Globus pallidus (tissue), 1 donor: ENCODE measurements at places on chromosomes 4 and X.

GRCh38 chr4:182901337-182901736 is 15.8 kb downstream of the DCTD start:
- DNase-seq = no peak

- peak; percentile 52 for DNase-seq
Observed at GRCh38 chr4:185096032-185096653, 46.9 kb upstream of the SLC25A4 start.

- DNase-seq = no peak
Observed at GRCh38 chr4:87734936-87735335, 64.4 kb upstream of the IBSP start.

DNA sequence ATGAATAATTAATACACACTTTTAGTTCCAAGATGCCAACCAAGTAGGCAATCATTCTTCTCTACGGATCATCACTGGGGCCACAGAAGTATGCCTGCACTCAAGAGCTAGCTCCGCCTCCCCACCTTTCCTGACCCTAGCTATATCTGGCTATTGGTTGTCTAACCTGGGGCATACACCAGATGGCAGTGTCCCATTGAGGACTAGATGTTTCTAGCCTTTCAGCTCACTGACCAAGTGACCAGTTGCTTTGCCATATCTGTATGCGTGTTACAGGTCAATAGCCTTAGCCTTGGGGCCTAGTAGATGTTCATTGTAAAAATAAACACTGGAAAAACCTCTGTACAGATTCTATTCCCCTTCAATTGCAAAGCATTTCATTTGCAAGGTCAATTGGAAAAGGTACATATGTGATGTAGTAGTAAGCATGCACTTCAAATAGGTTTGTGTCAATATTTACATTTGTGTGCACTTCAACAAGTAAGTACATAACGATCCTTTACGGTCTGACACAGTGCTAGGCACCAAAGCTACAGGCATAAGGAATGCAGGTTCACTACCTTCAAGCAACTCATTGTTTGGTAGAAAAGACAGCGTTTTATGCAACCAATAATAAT is 521.7 kb downstream of the PPARGC1A start:
- DNase-seq = no peak

DNA sequence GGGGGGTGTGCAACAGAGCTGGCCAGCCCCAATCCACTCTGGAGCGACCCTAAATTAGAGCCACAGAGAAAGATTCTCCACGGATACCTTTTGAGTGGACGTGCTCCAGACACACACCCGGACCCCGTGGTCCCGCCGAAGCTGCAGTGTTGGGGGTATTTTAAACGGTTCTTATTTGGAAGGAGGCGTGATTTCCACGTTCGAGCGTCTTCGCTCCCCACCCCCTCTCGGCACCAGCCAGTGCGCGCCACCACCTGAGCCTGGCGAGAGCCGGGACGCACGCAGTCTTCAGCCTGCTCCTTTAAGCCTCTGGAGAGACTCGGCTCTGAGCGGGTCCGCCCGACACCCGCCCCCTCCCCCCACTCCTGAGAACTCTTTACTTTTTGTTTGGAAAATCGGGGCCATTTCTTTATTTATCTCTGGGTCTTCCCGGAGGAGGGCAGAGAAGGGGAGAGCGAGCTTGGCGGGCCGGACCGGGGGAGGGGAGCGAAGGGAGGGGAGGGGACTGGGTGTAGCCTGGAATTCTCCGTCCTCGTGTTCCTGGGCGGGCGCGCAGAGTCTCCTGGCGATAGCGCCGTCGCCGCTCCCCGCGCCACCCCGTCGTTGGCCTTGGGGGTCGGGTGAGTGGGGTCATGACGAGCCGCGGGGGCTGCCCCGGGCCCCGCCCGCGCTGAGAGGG is 668 bp upstream of the PTCHD1 start:
- DNase-seq = no peak

DNA sequence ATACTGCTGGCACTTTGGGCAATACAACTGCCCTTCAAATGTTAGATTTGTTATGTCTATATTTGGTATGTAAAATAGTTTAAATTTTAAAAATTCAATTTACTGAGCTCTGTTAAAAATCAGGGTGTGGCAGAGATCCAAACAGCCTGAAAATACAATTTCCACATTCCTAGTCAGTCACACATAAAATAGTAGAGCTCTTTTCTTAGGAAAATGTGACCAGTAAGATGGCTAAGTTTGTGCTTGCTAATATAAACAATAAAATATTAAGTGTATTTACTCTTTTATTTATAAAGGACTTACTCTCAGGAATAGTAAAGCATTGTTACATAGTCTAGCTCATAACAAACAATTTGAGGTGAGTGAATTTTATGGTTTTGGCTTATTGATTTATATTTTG is 200.2 kb downstream of the DKK2 start:
- DNase-seq = no peak

DNA sequence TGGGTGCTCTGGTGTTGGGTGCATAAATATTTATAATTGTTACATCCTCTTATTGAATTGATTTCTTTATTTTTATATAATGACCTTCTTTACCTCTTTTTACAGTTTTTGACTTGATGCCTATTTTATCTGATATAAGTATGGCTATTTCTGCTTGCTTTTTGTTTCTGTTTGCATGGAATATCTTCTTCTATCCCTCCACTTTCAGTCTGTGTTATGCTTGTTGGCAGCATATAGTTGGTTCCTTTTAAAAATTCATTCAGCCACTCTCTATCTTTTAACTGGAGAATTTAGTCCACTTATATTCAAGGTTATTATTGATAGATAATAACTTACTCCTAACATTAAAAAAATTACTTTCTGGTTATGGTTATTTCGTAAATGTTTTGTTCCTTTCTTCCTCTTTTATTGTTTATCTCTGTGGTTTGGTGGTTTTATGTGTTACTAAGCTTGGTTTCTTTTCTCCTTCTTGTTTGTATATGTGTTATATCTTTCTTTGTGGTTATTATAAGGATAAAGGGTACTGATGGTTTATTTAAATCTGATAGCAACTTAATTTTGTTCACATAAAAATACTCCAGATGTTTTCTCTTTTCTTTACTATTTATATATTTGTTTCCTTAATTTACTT is 69.5 kb downstream of the IL15 start:
- DNase-seq = no peak

GRCh38 chr4:156723951-156724668 is 247.5 kb downstream of the PDGFC start:
- no peak for DNase-seq

DNA sequence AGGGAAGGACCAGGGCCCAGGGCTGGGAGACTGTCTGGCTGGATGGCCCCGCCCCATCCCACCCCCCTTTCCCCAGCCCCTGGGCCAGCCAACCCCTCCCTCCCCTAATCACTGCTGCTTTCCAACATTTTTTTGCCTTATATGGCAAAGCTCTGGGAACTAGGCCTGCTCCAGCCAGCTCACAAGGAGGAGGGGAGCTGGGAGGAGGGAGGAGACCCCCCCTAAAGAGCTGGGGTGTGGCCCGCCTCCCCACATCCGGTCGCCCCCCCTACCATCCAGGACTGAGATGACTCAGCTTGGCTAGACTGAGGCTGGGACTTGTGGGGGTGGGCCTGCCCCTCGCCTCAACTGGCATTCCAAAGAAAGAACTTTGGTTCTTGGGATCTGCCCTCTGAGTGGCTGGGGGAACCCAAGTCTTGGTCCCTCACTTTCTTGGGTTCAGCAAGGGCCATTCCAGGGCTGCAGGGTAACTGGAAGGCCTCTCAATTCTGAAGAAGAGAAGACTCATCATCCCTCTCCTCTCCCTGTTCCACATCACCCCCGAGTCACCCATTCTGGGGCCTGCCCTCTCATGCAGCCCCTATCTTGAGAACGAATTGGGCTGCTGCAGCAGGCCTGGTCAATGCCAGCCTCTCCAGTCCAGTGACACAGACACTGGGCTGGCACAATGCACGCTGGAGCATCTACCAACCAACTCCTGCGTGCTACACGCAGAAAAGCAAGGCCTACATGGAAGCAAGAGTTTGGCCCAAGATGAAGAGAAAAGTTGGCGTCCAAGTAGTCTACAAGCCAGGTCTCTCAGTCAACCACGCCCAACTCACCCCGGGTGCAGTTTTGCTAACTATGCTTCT is 4.8 kb downstream of the FLNA start:
- DNase-seq = no peak

DNA sequence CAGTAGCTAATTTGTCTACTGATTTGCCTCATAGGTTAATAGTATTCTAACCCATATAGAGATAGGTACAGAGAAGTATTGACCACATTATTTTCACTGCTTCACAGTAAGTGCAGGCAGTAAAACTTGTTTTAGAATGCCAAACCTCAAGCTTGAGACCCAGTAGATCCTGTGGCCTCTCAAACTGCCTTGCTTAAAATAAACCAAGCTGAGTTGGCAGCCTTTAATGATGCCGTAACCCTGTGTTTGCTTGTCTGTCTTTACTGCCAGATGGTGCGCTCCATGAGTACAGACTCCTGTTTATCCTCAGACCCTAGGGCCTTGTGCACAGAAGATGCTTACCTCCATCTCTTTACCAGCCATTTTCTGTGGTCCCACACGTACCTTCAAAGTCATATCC is 50.8 kb downstream of the ANXA3 start:
- no peak for DNase-seq

DNA sequence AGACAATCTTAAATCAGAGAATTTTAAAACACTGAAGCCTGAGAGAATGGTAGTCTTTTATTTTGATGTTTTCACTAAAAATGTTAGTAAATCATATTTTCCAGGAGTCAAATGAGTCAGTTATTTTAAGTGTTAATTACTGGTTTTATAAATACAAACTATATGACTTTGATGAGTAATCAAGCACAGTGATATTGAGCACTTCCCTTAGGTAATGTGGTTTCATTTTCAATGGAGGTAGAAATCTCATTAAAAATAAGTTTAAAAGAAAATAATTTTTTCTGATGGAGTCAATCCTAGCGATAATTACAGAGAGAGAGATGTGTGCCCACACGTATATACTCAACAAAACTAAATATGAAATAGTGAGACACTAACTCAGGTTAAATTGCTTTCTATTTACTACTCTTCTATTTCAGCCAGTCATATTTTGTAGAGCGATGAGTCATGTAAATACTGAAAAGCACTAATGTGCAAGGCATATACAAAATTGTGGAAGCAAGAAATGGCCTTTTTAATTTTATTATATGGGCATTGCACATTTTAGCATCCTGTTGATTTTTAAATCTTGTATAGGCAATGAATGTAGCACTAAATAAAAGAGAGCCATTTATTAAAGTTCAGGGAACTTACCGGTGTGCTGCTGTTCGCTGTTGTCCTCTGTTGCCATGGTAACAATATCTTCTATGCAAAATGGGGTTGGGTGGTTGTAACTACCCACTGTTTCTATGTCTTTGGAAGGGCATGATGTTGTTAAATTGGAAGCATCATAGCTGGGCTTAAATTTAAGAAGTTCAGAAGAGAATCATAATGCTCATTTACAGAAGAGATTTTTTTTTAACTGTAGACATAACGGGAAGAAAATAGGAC is 513.7 kb downstream of the TLL1 start:
- no peak for DNase-seq

GRCh38 chr4:116952530-116953136 is 132.7 kb downstream of the TRAM1L1 start:
- no peak for DNase-seq

DNA sequence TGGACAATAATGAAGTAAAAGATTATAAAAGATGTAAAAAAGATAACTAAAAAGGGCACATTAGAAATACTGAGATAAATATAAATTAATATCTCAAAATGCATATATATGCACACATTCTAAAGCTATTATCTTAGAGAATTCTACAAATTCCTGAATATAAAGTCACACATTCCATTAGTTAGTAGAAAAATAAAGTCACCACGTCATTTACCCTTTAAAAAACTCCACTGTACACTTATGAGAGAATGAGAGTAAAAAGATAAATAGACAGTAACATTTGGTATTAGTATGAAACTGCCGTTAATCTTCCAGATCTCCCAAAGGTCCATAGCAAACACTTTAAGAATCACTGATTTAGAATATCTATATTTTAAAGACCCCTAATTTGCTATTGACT is 67.2 kb upstream of the IL15 start:
- DNase-seq = no peak
